ENCODE measurements at places on chromosomes 5 and 9.

- DNase-seq: no peak
Observed at GRCh38 chr5:83555263-83555662, 83.7 kb downstream of the VCAN start.

- DNase-seq: no peak
Observed at GRCh38 chr9:92196909-92197308, 81.7 kb upstream of the SPTLC1 start.

- no peak for DNase-seq
Observed at GRCh38 chr9:111944241-111944866, 47.7 kb downstream of the UGCG start.

DNA sequence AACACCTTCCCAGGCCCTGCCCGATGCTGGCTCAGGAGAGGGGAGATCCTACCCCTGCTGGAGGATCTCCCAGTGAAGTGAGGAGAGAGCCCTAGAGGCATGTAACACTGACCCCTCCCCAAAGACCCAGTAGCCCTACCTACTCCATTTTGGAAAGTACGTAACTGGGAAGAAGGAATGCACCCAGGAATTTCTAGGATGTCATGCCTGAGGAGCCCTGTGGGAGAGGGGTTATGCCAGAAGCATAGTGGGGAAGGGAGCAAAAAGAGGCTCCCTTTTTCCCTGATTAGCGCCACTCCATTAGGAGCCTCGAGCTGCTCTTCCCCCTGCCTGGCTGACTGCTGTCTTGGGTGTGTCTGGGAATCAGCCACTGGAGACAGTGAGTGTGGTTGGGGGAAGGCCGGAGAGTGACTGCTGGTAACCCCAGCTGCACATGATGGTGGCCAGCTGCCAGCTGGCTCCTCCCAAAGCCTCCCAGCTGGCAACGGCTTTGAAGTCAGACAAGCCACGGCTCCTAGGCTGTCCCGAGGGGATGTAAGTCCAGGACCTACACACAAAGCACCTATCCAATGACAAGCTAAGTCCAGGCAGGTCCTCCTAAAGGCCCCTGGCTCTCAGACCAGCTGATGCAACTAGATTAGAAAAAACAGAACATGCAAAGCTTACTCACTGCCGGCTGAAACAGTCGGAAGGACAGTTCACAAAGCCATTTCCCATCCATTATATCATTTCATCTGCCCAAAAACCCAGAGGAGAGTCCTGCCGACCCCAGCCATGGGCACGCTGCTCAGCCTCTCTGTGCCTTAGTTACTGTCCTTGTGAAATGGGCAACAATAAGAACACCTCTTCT lies 136.5 kb upstream of the ABCA1 start:
- no peak for DNase-seq

- DNase-seq: no peak
Observed at GRCh38 chr9:113515862-113516261, 52.3 kb downstream of the RGS3 start.

- no peak for DNase-seq
Observed at GRCh38 chr5:161150441-161150988, 298.5 kb upstream of the ATP10B start.

DNA sequence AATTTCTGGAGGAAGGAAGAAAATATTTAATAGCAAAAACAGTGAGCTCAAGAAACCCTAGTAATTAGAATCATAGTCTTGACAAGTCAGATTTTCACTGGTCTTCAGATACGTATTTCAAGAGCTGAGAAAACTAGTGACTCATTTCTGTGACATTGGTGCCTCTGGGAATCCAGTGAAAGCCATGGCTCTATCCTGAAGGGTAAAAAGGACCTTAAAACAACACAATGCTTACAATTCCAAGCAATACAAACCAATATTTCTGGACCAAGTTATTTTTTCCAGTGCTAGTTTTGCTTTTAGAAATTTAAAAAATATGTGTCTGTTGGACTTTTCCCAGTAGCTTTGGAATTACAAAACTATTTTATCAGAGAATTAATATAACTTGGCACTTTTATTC lies 140.3 kb downstream of the LPAR1 start:
- no peak for DNase-seq

DNA sequence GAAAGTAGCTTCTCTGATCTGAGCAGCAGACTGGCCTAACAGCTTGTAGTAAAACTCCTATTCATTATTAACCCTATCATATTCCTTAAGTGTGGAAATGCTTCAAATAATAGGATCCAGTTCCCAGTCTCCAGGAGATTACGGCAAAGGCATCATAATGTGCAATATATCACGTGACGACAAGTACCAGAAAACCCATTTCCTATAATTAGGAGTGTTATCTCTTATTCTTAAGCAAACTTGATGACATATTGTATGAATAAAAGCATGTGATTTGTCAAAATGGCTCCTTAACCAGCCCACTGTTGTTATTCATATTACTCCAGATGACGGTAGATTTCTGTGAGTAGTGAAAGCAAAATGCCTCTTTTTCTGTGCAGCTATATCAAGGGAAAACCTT lies 2.9 kb downstream of the SV2C start:
- DNase-seq: no peak

DNA sequence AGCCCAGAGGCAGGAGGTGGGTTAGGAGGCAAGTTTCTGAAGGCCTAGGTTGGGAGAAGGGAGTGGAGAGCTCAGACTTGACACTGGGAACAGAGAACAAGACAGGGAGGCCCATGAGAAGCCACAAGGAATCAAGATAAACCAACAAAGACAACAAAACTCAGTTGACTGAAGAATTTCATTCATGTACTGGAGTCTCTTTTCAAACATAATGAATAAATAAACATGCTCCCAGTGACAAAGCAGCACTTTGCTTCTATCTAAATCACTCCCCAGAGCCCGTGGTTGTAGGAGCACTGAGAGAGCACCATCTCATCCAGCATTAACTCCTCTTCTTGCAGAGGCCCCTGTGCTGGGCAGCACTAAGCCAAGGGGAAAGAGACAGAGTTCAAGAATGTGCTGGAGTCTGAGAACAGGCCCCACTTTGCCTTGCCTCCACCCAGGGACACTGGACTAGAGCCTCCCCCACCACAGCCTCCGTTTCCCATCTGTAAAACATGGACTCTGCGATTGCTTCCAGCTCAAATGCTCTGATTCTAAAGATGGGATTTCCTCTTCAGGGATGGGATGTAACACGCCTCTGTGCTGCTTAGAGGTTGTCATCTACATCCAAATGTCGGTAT lies 282.0 kb downstream of the SPOCK1 start:
- DNase-seq: no peak

DNA sequence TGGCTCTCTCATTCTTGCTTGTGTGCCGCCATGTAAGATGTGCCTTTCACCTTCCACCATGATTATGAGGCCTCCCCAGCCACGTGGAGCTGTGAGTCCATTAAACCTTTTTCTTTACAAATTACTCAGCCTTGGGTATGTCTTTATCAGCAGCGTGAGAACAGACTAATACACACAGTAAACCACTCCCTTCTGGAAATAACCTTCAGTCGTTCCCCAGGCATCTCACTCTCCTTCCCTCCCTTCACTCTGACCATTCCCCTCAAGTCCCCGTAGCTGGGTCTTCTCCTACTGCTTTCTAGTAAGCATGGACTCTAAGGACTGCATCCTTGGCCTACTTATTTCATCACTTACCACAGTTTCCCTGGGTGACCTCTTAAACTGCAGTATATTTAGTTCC lies 493.9 kb downstream of the CCDC171 start:
- DNase-seq: no peak

DNA sequence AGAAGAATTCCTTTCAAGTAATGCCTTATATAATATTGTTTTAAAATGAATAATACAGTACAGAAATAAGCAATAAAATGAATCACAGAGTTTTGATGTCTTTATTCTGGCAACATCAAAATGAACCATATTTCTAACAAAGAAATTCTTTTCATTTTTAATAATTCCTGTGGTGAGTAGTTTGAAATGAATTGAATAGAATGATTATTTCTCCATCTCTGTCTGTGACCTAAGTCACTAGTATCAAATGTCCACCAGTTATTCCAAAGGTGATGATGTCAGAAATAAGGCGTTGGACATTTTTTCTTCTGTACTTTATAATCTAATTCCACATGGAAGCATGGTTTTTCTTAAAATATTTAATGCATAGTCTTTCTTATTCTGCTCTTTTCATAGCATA lies 106.2 kb downstream of the ADAMTSL1 start:
- DNase-seq: no peak

GRCh38 chr9:96818533-96818932 lies 35.8 kb downstream of the ZNF782 start:
- DNase-seq: no peak

- no peak for DNase-seq
Observed at GRCh38 chr5:37881359-37881758, 41.5 kb upstream of the GDNF start.

DNA sequence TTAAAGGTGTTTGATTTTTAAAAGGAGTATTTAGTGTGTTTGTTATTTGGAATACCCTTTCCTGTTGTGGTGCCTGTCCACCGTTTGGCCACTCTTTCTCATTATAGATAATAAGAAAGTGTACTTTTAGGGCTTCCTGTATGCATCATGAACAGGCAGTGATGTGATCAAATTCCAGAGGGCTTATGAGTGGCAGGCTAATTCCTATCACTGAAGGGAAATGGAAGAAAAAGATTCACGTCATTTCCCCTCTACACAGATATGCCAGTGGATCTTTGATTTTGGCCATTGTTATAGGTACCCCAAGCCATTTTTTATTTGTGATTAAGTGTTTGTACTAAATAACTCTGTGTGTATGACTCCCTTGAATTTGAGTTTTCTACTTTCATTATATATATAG lies 37.1 kb downstream of the RPS6 start:
- DNase-seq: no peak

- DNase-seq: no peak
Observed at GRCh38 chr5:178531786-178532185, 58.4 kb downstream of the COL23A1 start.

- DNase-seq: no peak
Observed at GRCh38 chr5:105101577-105101976, 1539.0 kb upstream of the NUDT12 start.

GRCh38 chr5:144832416-144832815 lies 661.7 kb downstream of the KCTD16 start:
- no peak for DNase-seq

DNA sequence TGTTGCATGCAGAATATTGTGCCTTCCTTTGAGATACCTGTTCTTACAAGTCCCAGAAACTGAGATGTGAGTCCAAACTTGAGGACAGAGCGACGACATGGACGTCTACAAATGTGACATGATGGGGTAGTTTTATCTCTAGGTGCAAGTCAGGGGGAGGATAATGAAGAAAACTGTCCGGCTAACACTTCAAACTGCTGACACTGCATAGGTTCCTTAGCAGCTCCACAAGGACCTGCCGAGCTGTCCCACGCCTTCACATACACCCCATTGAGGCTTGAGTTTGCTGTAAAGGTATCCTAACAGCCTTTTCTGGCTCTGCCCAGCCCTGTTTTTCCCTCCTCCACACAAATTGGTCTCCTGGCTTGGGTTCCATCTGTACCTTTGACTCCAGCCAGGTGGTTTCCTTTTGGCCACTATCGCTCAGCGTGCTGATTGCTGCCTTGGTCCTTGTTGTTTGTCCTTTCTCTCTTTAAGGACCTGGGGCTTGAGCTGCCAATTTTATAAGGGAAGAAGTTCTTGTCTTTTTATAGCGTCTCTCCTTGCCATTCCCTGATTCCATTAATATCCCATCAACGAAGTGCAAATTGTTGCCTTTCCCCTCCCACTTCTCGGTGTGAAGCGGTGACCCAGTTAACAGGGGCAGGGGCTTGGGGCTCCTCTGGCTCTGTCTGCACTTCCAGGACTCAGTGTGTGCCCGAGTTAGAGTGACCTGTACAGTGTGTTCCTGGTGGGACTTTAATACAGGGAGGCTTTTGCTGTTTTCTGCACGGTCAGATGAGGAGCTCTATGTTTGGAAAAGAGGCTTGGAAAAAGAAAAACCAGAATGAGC lies 100.3 kb downstream of the PCSK1 start:
- DNase-seq: no peak

Measured in stimulated activated CD8-positive, alpha-beta memory T cell treated with anti-CD3 and anti-CD28 coated beads, Interleukin-15, amount 100 ng/mL, for 1 hour (primary cell).